ENCODE measurements at places on chromosomes 2 and 18.

- no peak for DNase-seq
These were observed 76.4 kb downstream of the ASB1 start for GRCh38 chr2:238502956-238503791.

GRCh38 chr18:11148680-11149440, 509 bp downstream of the PIEZO2 start:
- no peak for DNase-seq

GRCh38 chr2:27152796-27153464, 4.1 kb downstream of the TCF23 start:
- no peak for DNase-seq

DNA sequence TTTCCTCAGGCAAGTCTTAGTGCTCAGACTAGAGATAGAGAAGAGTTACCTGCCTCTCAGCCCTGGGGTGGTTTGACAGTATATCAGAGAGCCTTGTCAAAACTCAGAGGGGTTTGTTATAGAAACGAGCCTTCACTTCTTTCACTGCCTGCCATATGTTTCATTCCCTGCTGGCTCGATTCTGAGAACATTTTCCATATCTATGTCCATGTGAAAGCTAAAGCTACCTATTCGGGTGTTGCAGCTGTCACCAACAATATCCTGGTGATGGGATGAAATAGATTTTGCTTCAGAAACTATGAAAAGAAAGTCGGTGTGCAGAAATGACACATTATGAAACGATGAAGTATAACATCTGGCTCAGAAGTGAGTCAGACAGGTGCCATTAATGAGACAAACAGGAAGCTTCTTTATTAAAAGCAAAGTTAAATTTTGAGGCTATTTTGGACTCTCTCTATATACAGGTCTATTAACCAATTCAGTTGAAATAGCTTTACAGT, 56.1 kb upstream of the TANK start:
- no peak for DNase-seq

- DNase-seq, result no peak
These were observed 1.3 kb downstream of the MRPL33 start for GRCh38 chr2:27772804-27773203.

GRCh38 chr18:46163091-46163490, 58.9 kb downstream of the HAUS1 start:
- no peak for DNase-seq

- DNase-seq, result no peak
These were observed at the start of gene OBSL1 for GRCh38 chr2:219571311-219572236. OBSL1 (minus strand) TSS chr2:219571539; CDS start chr2:219571232, 307 bp downstream.

- DNase-seq, result no peak
These were observed 209.2 kb downstream of the MCFD2 start for GRCh38 chr2:46706264-46706983.

GRCh38 chr2:55936351-55936750, 12.8 kb upstream of the EFEMP1 start:
- no peak for DNase-seq

DNA sequence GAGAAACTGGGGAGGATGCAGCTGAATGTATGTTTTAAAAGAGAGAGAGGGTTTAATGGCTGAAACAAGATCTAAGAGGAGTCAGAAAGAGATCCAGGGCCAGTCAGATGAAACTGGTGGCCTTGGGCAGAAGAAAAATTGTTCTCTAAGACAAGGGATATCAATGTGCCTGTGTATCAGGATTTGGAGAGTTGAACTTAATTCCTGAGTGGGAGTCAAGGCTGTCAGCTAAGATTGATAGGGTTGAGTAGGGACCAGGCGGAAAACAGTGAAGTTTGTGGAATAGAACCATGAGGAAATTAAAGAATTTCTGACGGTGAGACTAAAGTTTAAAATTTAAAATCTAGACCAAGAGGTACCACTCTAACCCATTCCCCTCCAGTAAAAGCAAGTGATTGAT, 199.2 kb downstream of the PARD3B start:
- DNase-seq, result no peak

DNA sequence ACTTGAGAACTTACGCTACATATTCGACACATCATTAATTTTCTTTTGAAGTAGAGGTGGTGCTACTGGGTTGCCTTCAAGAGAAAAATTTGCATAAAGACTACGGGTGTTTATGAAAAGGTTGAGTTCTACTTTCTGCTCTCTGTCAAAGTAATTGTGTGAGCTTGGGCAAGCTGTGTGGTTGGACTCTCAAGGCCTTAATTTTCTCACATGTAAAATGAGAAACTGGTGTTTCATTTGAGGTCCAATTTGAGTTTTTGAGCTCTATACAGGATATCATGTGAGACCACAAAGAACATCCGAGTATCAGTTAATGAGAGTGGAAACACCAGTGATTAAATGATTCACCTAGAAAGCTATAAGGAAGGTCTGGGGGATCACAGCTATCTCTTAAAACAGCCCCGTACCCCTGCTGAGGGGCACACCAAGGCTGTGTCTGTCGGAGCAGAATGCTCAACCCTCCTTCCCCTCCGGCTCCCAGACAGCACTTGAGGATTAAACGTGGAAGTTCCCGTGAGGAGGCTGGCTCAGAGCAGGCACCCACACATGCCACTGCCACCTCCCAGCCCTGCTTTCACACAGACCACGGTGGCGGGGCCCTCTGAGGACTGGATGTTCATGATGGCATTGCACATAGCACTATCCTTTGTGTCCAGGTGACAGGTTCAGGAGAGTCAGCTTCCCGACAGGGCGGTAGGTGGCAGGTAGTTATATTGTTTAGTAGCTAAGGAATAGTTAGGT, 191.8 kb downstream of the RNF144A start:
- DNase-seq, result no peak

DNA sequence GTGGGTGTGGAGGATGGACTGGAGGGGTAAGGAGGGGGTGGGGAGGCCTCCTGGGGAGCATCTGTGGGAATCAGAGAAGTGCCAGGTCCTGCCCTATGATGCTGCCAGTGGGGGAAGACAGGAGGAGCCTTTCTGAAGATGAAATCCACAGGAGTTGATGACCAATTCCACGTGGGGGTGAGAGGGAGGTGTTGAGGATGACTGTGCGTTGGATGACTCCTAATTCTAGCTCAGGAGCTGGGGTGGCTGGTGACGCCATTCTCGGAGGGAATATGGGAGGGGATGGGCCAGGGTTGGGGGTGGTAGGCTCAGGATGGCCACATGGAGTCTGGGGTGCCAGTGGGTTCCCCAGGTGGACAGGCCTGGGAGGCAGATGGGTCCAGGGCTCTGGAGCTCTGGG, 32.3 kb downstream of the EMX1 start:
- no peak for DNase-seq

GRCh38 chr2:110097506-110098220, 18.0 kb downstream of the MALL start:
- DNase-seq, result no peak

DNA sequence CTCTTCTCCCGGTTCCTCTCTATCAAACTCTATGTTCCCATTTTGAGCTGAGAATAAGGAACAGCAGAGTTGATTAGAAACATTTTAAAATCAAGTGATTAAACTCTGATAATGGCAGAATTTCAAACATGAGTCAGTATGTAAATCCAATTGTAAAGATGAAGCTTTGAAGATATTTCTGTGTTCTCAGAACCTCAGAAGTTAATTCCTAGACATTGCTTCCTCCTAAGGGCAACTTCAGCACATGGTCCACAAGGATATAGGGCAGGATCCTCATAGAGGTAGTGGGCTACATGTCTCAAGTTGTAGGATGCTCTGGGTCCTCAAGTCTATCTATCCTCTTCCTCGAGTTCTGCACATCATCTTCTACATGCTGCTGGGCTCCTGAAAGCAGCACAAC, 46.3 kb downstream of the QPCT start:
- DNase-seq, result no peak

DNA sequence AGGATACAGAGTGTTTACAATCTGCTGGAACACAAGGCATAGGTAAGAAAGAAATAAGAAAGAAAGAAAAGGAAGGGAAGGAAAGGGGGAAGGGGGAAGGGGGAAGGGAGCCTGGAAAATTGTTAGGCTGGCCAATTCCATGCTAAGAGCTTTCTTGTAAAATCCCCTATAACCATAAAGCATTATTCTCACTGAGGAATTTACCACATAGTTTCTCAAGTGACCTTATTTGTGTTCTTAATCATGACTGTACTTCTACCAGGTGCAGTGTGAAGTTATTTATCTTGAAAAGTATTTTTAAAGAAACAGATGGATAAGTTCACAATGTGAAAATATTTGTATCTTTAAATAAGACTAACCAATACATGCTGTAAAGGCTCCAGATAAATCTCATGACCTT, 39.2 kb upstream of the KIDINS220 start:
- no peak for DNase-seq

DNA sequence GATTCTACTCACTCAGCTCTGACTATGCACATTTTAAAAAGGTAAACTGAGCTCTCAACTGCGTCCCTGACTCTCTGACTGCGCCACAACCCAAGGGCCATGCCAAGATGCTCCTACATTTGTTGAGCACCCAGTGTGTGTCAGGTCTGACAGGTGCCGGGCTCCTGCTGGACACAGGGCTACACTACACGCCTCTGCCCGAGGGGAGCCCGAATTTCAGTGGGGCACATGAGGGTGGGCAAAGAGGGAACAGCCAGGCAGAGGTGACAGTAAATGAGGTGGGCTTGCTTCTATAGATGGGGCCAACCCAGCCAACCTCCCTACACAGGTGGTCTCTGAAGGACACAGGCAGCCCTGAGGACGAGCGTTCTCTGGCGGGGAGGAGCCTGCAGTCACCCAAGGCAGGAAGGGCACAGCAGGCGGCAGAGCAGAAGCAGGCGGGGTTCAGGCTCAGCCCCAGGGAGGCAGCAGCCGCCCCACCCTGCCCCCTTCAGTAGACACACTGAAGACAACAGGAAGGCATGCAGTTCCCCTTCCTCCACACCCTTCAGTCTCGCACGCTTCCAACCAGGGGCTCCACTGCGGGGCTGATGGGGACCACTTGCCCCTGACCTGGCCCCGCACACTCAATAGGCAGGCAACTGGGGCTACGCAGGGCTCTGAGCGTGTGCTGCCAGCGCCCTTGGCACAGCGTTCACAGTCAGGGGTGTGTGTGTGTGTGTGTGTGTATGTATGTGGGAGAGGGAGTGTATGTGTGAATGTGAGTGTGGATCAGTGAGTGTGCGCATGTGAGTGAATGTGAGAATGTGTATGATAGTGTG, 98.4 kb downstream of the UXS1 start:
- DNase-seq, result no peak

DNA sequence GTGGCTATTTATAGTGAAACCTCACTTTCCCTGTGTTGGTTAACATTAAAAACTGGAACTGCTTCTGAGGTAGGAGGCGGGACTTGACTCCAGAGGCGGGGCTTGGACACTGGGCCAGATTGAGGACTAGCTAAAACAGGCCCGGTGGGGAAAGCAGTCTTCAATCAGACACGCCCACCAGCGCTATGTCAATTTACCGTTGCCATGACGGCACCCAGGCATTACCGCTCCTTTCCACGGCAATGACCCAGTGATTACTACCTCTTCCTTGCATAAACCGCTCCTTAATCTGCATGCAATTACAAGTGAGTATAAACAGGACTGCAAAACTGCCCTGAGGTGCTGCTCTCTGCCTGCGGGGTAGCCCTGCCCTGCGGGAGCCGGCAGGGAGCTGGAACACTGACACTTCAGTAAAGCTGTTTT, 35.3 kb downstream of the LRRFIP1 start:
- no peak for DNase-seq

- DNase-seq, result no peak
These were observed 210.1 kb upstream of the APCDD1 start for GRCh38 chr18:10244341-10244740.

- DNase-seq, result no peak
These were observed 121.8 kb downstream of the PLB1 start for GRCh38 chr2:28617502-28618184.

DNA sequence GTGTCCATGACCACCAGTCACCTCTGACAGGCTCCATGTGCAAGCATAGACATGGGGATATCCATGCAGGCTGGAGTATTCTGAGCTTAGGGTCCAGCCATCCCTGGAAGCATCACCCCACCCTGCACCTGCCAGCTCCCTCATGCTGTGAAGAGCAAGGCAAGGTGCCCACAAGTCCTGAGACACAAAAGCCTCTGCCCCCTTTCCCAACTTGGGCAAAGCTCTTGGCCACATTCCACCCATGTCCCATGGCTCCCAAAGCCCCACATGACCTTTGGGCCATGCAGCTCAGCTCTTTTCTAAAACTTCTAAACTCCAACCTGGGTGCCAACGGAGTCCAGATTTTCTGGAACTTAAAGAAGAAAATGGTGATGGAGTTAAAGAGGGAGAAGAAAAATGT, 99.8 kb upstream of the SH3BP4 start:
- no peak for DNase-seq

GRCh38 chr2:74391209-74391579, 11.1 kb upstream of the DCTN1 start:
- DNase-seq, result no peak

- no peak for DNase-seq
These were observed 27.3 kb downstream of the SPRED2 start for GRCh38 chr2:65404988-65405697.

- no peak for DNase-seq
These were observed 660.5 kb downstream of the LRRTM4 start for GRCh38 chr2:76861708-76862107.

- no peak for DNase-seq
These were observed 48.7 kb upstream of the TANK start for GRCh38 chr2:161111531-161111930.

DNA sequence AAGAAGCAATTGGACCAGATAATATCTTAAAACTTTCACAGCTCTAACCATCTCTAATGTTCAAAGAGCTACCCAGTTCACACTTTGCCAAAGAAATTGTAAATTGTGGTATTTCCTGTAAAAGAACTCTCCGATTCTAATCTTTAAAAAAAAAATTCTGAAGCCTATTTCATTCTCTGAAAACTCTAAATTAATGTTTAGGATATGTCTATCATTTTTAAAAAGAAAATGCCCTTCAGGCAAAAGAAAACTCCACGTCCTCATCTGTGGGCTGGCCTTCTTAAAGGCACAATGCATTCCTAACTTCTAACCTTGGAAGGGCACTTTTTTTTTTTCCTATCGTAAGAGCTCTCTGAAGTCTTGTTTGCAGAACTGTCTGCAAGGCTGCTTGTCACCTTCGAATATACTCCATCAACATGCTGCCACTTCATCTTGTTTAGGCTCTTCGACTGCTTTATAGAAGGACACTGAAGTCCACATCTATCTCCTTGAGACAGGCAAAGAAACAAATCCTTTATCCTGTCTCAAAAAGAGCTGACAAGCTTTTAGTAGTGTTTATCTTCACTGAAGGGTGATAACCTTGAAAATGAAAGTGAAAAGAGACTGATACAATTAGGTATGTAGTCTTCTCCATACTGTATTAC, 124.3 kb upstream of the SLC39A10 start:
- no peak for DNase-seq

DNA sequence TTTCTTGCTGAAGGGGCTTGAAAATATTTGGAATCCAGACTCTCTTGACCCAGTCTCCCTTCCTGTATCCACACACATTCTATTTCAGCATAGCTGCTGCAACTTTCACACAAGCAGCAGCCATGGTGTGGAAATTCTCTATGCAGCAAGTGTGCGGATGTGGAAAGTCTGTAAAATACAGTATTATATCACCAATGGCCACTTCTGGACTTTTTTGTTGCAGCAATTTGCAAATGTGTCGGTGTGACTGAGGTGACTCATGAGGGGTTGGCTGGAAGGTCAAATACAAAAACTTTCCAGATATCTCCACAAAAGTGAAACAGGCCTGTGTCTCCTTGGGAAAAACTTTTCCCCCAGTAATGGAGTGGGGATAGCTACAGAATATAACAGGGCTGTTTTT, 299.3 kb upstream of the GYPC start:
- no peak for DNase-seq

All from stimulated activated CD8-positive, alpha-beta memory T cell treated with anti-CD3 and anti-CD28 coated beads, Interleukin-4, amount 100 ng/mL, for 4 hours (primary cell).